ENCODE measurements at places on chromosomes 4 and X.

DNA sequence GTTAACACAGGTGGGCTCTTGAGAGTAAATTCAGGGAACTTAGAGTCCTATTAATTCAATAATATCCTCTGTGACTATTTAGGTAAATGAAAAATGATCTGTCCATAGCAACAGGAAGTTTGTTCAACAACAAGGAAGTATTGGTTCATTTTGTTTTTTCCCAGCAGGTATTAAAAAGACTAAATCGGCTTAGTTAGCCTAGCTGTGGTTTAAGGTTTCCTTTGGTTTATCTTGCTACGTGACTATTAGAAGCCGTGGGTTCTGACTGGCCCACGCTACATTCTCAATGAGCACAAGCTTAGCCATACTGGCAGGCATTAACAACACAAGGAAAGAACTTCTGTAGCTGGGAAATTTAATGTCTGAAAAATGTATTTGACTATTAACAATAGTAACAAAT lies 168.8 kb upstream of the HS3ST1 start:
- DNase-seq, result no peak

GRCh38 chrX:39752815-39753214 lies 344.9 kb downstream of the BCOR start:
- no peak for DNase-seq

DNA sequence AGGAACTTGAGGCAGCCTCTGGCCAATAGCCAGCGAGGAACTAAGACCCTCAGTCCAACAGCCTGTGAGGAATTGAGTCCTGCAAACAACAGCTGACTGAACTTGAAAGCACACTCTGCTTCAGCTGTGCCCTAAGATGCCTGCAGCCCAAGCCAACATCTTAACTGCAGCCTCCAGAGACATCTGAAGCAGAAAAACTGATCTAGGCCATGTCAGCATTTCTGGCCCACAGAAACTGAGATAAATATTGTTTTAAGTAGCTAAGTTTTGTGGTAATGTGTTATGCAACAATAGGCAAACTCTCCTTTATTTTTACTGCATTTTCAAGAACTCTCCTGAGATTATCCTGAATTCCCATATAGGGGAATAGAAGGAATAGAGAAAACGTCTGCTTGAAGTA lies 24.4 kb upstream of the PIGA start:
- no peak for DNase-seq

GRCh38 chr4:99149426-99150019 lies 5.4 kb upstream of the ADH4 start:
- no peak for DNase-seq

DNA sequence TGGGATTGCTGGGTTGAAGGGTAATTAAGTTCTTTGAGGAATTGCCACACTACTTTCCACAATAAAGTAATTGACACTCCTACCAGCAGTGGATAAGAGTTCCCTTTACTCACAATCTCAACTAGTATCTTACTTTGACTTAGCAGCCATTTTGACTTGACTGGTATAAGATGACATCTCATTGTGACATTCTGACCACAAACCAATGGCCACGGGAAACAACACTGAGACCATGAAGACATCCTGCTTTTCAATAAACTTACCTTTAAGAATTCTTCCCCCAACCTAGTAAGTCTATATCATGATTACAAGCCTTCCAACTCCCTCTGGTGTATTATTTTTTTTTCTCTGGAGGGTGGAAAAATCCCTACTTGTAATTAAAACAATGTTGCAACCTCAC lies 66.9 kb upstream of the WDR1 start:
- no peak for DNase-seq

GRCh38 chr4:108270466-108271450 lies 102.0 kb upstream of the LEF1 start:
- no peak for DNase-seq

- no peak for DNase-seq
These were observed 188.8 kb upstream of the VEGFC start for GRCh38 chr4:176981551-176981950.

- DNase-seq, result no peak
These were observed 94.8 kb downstream of the TET2 start for GRCh38 chr4:105241451-105241850.

DNA sequence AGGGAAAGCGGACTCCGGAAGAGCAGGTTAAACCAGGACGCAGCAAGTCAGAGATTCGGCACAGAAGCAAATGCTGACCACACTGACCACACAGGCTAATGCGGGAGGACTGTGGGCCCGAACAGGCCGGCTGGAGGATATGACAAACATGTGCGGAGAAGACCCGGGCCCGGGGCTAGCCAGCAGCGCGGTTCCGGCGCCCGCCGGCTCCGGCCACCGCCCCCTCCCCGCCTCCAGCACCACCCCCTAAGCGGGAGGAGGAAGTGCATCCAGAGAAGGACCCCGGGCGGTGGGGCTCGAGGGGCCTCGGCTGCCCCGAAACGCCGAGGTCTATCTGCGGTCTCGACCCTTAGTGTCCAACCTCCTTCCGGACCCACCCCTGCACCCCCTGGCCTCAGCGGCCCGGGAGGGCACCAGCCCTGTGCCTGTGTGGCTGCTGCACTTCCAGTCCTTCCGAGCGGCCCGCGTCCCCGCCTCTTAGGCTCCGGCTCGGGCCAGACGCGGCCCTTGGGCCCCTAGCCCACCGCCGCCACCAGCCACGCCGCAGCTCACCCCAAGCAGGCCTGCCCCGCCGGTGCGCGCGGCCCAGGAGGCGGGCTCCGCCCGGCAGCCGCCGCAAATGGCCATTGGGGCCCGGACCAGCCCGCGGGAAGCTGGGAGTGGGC lies 2.1 kb downstream of the ELOVL6 start:
- DNase-seq, result peak; percentile 12

DNA sequence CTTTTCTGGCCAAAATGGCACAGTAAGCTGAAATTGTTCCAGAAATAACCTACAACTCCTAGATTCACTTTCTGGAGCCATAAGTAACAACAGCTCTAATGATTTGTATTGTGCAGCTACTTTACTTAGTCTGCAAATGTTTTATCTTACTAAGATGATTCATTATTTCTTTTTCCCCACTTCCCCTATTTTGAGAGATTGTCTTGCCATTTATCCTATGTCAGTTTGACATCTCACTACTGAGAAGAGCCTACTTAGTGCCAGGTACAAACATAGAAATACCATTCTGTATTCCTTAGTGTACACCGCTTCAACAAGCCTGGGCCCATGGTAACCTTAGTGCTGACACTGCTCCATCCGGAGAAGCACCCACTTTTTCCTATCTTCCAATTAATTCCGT lies 13.8 kb upstream of the STK26 start:
- DNase-seq, result no peak

GRCh38 chr4:155008389-155008788 lies 200.0 kb upstream of the NPY2R start:
- no peak for DNase-seq

DNA sequence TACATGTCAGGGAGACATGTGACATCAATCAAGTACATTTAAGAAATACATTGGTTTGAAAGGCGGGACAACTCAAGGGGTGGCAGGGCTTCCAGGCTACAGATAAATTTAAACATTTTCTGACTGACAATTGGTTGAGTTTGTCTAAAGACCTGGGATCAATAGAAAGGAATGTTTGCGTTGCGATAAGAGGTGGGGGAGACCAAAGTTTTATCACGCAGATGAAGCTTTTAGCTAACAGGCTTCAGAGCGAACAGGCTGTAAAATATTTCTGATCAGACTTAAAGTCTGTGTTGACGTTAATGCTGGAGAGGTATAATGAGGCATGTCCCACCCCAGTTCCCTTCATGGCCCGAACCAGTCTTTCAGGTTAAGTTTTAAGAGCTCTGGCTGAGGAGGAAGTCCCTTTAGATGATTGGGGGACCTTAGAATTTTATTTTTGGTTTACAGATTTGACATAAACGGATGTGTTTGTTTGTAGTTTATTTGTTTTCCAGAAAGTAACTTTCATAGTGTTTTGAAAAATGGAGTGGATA lies 346.7 kb upstream of the RASGEF1B start:
- no peak for DNase-seq

- DNase-seq, result no peak
These were observed 139.7 kb downstream of the PRSS12 start for GRCh38 chr4:118213101-118213500.

- DNase-seq, result no peak
These were observed 12.9 kb upstream of the ADH4 start for GRCh38 chr4:99156992-99157391.

DNA sequence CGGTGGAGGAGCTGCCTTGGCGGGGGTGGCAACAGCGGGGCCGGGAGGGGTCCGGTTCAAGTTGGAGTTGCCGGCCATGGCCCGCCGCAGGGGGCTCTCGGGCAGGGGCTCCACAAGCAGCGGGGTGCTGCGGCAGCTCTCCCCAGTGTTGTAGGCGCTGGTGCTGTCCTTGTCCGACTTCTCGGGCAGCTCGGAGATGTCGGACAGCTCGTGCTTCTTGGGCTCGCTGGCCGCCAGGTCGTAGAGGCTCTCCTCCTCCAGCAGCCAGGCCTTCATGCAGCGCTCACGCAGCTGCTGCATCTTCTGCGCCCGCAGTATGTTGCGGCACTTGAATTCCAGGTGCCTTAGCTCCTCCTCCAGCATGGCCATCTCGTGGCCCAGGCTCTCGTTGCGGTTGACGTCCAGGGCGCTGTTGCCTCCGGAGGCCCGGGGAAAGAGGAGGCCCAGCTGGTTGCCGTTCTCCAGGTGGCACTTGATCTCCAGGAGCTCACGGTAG lies 9.7 kb downstream of the SSR4 start:
- no peak for DNase-seq

DNA sequence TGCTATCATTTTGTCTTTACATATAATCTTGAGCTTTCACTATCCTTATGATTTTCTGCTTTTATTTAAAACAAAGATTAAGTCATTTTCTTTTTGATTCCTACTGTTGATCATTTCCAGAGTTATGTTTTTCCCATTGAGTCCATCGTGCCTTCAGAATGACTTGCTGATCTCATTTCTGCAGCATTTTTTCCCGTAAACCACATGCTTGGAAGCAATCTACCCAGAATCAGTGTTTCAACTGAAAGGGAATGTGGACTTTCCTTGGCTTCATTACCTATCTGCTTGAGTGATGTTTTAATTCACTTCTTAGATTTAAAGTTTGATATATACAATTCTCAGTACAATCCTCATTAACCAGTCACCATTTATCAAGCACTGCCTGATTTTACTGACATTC lies 192.4 kb upstream of the FSTL5 start:
- no peak for DNase-seq

All from activated gamma-delta T cell treated with anti-CD3 and anti-CD28 coated beads, Interleukin-2, amount 50 U/mL, for 16 hours (primary cell).